ENCODE measurements at places on chromosomes 1 and 21.

GRCh38 chr1:97461782-97462181 lies 459.1 kb downstream of the DPYD start:
- no peak for DNase-seq

- DNase-seq = no peak
Measured at GRCh38 chr1:206708058-206708457, 23.4 kb downstream of the MAPKAPK2 start.

- no peak for DNase-seq
Measured at GRCh38 chr1:53130598-53130877, 11.9 kb downstream of the SLC1A7 start.

GRCh38 chr1:115976062-115976920 lies at the start of gene SLC22A15:
Gene SLC22A15 (plus strand): TSS chr1:115976513. CDS start chr1:115976628, 115 bp downstream.
- DNase-seq = peak; percentile 76

DNA sequence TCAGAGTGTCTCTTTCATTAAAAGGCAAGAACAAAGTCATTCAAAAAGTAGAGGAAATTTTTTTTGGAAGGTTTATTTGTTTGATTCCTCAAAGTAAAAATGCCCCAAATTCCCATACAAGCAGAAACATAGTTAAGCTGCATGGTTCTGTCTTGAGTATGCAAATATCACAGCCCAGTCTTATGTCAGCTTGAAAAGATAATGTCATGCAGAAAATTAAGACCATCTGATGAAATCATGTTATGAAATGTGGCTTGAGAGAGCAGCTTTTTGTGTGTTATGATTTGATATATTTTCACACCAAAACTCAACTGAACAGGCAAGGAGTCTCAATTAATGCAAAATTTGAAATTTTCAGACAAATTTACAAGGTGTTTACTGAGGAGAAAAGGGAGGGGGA lies 411.0 kb downstream of the LMO4 start:
- DNase-seq = no peak

- DNase-seq = no peak
Measured at GRCh38 chr1:167526667-167527383, 8.5 kb upstream of the CD247 start.

DNA sequence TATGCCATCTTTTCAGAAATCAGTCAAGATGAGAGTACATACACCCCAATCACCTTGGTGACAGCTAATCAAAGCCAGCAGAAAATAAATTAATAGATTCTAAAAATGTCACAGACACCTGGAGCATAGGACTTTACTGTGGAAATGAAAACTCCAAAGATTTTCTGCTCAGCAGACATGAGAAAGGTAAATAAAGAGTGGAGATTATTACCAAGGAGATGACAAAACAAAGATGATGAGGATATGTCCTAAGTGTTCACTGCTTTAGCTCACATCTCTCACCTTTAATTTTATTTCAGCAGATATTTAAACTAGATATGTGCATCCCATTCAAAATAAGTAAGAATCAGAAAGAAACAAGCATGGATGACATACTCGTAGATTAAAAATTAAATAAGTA lies 14.8 kb upstream of the KCNT2 start:
- no peak for DNase-seq

DNA sequence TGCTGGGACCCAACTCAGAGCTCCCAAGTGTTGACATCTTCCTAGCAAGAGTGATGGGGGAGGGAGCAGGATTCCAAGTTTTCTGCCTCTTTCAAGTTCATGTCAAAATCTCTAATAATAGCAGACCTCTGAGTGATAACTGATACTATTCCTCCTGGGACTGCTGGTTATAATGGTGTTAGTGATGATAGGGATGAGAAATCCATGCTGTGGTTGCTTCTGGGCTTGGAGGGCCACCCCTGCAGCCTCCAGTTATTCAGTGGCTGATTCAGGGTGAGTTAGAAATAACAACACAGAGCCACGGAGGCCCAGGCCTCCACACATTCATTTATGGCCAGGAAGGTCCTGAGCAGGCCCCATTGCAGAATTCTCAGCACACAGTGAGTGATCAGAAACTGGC lies 40.6 kb upstream of the ARTN start:
- DNase-seq = no peak

GRCh38 chr1:68495968-68496679 lies 758 bp downstream of the DEPDC1 start:
- no peak for DNase-seq
